ENCODE measurements at places on chromosomes 2 and 18.

- no peak for DNase-seq
- no peak overlapping the region for H3K4me3 ChIP-seq
- H3K4me1 ChIP-seq, result peaks cover 17% of the 10 kb centered on the region
- H3K36me3 ChIP-seq, result no peaks in the 10 kb centered on the region
- H3K27me3 ChIP-seq, result no peaks in the 10 kb centered on the region
Observed at GRCh38 chr2:158655628-158656027, 139.5 kb upstream of the DAPL1 start.

DNA sequence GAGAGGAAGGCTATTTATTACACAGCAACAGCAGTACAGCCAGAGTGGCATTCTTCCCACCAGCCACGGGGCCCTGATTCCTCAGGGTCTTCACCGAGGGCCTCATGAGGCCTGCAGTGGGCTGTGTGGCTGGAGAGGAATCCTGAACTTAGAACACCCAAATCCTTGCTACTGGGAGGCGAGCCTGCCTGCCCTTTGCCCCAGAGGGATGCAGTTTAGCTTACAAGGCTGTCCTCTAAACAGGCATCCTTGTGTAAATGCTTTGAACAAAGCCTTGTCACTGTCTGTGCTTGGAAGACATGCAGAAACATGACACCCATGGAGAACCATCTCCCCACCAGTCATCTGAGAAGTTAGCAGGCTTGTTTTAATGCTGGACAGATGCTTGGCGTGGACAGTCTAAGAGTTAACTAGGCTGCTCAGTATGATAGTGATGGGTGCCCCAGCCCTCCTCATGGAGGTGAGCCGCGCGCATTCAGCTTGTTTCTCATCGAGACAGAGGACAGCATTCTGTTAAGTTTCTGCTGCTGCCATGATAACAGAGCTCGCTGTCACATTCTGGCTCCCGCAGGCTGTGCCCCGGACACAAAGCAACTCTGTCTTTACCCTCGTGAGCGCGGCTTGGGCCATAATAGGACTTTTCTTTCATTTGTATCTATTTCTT, 42.9 kb downstream of the ADI1 start:
- peaks cover 8% of the 10 kb centered on the region for H3K4me1 ChIP-seq
- DNase-seq, result no peak
- no peaks in the 10 kb centered on the region for H3K27me3 ChIP-seq
- no peak overlapping the region for H3K27ac ChIP-seq

DNA sequence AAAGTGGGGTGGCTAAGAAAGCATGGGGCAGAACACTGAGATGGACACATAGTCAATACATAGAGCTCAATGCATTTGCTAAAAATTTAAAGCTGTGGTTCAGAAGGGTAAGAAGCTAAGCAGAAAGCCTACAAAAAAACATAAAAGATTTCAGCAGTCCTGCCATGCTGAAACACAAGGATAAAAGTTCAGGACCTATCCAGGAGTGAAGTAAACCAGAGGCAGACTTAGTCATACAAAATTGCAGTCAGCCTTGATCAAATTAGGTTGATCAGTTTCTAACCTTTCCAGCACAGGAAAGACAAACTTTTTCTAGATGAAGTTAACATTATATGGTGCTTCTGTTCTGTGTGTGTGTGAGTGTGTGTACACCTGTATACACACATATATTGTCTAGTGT, 120.8 kb upstream of the RBMS1 start:
- H3K36me3 ChIP-seq, result no peaks in the 10 kb centered on the region
- no peak overlapping the region for H3K27ac ChIP-seq
- H3K4me3 ChIP-seq, result no peak overlapping the region
- DNase-seq, result no peak

DNA sequence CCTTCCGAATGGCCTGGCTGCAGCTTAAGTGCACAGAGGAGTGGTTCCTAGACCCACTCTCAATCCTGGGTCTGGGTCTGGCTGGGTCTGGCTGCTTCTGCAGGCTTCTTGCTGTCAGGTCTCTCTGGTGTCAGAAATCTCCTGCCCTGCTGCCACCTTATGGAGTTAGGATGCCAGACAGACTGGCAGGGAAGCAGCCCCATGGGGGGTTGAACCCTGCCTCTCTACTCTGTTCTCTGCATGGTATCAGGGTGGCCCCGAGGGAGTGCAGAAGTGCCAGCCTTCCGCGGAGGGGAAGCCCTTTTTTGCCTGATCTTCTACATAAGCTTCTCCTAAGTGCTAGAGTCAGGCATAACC, 89.4 kb downstream of the ZCCHC2 start:
- peaks cover 30% of the 10 kb centered on the region for H3K4me1 ChIP-seq
- H3K36me3 ChIP-seq, result no peaks in the 10 kb centered on the region
- DNase-seq, result no peak
- no peak overlapping the region for H3K27ac ChIP-seq
- no peaks in the 10 kb centered on the region for H3K27me3 ChIP-seq

All from heart left ventricle (tissue), 16 donors.